Activated CD4-positive, CD25-positive, alpha-beta regulatory T cell treated with anti-CD3 and anti-CD28 coated beads, Interleukin-2, amount 50 U/mL, for 16 hours (primary cell): ENCODE measurements at places on chromosomes 1 and 21.

- DNase-seq = no peak
These were observed 39.0 kb upstream of the PPP1R15B start for GRCh38 chr1:204450461-204451257.

DNA sequence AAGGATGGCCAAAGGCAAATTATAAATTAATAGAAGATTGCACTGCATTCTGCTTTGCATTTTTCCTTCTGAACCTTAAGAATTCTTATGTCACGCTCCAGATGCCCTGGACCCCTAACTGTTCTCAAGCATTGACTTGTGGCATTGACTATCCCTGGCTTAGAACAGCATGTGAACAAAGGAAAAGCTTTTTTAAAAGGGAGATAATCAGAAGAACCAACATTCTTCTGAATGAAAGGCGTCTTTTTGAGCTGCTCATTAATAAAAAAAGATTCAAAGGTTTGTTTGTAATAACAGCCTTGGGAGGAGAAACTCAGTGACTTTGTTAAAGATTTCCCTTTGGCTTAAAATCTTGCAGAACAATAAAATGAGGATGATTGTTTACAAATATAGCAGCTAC is 105.5 kb downstream of the TNNI3K start:
- no peak for DNase-seq

- no peak for DNase-seq
These were observed 33.9 kb downstream of the CDK18 start for GRCh38 chr1:205538235-205538840.

GRCh38 chr1:178619042-178619927 is 105.8 kb upstream of the RALGPS2 start:
- DNase-seq = no peak

- DNase-seq = no peak
These were observed 1.2 kb downstream of the RERE start for GRCh38 chr1:8816264-8816663.

GRCh38 chr21:26708223-26708800 is 135.2 kb upstream of the CYYR1 start:
- no peak for DNase-seq

- DNase-seq = no peak
These were observed 5.1 kb downstream of the APOBEC4 start for GRCh38 chr1:183648042-183648441.

DNA sequence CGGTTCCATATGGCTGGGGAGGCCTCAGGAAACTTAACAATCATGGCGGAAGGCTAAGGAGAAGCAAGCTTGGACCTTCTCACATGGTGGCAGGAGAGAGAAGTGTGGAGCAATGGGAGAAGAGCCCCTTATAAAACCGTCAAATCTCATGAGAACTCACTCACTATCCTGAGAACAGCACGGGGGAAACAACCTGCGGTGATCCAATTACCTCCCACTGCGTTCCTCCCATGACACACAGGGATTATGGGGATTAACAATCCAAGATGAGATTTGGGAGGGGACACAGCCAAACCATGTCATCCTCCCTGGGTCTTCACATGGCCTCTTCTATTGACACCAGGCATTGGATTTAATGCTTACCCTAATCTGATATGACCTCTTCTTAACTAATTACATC is 455.1 kb upstream of the VAMP3 start:
- no peak for DNase-seq

- DNase-seq = no peak
These were observed 510.1 kb downstream of the PLA2G4A start for GRCh38 chr1:187338762-187339412.

GRCh38 chr1:113859478-113860175 is 11.9 kb downstream of the PTPN22 start:
- DNase-seq = no peak

GRCh38 chr1:6184083-6184783 is 4.1 kb upstream of the CHD5 start:
- no peak for DNase-seq

DNA sequence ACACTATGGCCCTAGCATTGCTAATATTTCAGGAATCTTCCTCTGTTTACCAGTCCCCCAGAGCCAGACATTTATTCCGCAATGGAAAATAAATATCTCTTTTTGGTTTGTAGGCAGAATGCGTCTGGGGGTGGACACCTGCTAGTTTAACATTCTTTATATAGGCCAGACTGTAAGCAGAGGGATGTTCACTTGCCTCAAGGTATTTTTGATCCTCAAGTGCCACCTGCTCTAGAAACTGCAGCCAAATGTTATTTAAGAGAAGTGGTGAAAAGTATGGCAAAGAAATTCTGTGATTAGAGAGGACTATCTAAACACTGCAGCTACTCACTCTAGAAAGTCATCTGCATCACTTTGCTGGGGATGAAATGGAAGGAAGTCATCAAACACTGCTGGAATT is 164.7 kb downstream of the NEGR1 start:
- no peak for DNase-seq

GRCh38 chr1:53837646-53837923 is 511 bp downstream of the NDC1 start:
- no peak for DNase-seq

DNA sequence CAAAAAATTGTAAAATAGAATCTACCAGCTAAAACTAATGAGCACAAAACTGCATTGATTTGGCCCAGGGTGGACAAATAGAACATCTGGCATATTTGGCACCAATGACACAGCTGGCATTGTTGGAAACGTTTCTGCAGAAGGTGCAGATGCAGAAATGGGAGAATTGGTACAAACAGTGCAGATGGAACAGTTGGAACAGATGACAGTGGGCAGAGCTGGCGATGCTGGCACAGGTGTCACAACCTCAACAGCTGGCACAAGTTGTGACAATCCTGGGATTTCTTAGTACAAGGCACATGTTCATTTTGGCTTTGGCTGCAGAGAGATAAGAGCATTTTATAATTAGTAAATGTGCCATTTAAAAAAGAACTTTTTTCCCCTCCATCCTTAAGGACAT is 91.1 kb upstream of the ZBTB18 start:
- DNase-seq = no peak

GRCh38 chr21:22904385-22904784 is 1906.2 kb downstream of the NCAM2 start:
- no peak for DNase-seq

GRCh38 chr1:92087542-92087941 is 7.4 kb downstream of the BTBD8 start:
- DNase-seq = no peak

DNA sequence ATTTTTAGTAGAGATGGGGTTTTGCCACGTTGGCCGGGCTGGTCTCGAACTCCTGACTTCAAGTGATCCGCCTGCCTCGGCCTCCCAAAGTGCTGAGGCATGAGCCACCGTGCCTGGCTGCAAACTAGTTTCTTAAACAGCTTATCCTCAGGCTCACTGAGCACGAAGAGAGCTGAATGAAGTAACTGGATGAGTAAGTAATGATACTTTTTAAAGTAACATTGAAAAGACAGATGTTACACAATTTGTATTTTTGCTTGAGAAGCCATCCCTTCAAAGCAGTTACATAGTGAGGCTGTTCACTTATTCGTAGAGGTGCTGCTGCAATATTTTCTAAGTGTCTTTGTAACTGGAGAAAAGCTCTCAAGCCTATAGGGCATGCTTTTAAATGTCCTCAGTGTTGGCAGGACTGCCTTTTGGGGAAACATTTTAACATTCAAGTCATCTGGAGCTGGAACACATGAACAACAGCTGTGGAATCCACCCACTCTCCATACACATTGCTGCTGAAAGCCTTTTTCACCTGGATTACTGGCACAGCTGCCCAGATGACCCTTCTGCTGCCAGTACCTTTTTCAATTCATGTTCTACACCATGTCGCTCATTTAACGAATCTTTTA is 2.7 kb upstream of the YBX1 start:
- no peak for DNase-seq

GRCh38 chr1:56933606-56934005 is 32.2 kb downstream of the C8B start:
- DNase-seq = no peak

- DNase-seq = no peak
These were observed 83.1 kb downstream of the FMN2 start for GRCh38 chr1:240174734-240175133.
